ENCODE measurements at places on chromosomes 3 and 15.

- no peak for DNase-seq
Measured at GRCh38 chr3:133388696-133389395, 11.0 kb upstream of the BFSP2 start.

- no peak for DNase-seq
Measured at GRCh38 chr3:147336543-147337278, 69.6 kb downstream of the ZIC4 start.

DNA sequence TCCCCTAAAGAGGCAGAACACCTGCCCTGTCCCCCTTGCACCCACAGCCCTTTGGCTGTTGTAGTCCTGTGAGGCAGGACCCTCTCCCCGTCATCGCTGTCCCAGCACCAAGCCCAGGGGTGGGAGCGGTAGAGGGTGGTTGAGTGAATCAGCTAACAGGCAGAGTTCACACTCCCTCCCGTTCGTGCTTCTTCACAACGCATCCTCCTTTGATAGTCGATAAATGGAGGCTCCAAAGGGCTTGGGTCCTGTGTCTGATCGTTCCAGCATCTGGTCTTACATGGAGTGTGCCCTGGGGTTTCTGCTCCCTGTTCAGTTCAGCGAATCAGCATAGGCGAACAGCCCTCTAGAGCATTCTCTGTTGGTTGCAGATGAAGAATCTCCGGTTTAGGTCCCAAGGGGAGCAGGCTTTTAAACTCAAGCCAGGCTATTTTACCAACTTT is 820 bp upstream of the HMCES start:
- DNase-seq = no peak

GRCh38 chr3:23103764-23104163 is 99.4 kb upstream of the UBE2E2 start:
- no peak for DNase-seq

- DNase-seq = no peak
Measured at GRCh38 chr3:189687475-189687874, 56.3 kb downstream of the TP63 start.

DNA sequence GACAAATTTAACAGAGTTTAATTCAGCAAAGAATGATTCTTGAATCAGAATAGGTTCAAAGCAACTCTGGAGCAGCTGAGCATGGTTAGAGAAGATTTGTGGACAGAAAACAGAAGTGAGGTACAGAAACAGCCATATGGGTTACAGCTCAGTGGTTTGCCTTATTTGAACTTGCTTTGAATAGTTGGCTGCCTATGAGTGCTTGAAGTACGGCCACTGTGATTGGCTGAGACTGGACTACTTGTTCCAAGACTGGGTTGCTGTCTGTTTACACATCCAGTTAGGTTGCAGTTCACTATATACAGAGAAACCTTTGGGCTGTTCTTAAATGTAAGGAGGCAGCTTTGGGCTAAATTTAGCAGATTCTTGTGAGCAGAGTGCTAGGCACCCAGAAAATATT is 79.4 kb upstream of the CADPS start:
- DNase-seq = no peak

- DNase-seq = no peak
Measured at GRCh38 chr3:62139957-62140356, 233.4 kb downstream of the FEZF2 start.

DNA sequence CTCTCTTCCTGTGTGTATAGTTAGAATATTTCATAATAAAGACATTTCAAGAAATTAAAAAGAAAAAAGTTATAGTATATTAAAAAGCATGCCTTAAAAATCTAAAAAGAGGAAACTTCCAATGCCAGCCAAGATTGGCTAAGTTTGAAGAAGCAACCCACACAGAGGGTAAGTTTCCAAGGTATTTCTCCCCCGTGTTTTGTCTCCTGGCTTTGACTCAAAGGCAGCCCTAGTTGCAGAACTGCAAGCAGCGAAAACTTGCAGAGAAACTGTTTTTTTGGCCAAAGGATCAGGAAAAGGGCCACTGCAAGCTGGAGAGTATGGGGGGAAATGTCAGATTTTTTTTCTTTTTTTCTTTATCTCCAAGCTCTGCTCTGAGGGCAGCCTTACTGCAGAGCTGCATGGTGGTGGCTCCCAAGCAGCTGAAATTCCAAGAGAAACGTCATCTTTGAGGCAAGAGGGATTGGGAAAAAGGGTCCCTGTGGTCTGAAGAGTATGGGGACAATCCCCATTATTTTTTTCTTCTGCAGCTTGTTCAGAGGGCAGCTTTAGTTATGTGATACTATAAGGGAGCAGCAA is 23.0 kb downstream of the HACL1 start:
- no peak for DNase-seq

DNA sequence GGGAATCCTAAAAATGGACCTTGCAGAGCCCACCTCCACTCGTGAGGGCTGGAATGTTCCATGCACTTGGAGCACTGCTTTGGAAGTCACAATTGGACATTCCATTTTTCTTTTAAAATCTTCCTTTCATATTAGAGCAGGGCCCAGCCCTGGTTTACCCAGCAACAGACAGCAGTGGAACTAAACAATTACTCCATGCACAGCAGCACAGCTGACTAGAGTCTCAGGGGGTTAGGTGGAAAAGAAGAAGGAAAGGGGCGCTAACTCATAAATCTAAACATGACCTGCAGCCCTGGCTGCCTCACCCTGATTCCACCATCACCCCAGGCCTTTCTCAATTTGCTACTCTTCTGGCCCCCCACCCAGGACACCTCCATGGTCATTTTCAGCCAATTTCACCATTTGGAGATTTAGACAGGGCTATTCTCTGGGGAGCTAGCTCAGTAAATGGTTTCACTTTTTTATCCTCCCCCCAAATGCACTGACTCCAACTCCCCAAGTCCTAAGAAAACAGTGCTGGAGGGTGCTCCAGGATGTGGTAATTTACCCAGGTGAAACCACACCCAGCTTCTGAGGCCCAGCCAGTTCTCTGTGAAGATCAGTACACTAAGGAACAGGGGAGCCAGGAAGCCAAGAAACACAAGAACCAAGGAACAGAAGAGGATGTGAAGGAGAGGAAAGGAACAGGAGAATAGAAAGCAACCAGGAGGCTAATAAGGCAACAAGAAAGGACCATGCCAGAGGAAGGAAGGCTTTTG is 1.6 kb upstream of the LRRC31 start:
- no peak for DNase-seq

DNA sequence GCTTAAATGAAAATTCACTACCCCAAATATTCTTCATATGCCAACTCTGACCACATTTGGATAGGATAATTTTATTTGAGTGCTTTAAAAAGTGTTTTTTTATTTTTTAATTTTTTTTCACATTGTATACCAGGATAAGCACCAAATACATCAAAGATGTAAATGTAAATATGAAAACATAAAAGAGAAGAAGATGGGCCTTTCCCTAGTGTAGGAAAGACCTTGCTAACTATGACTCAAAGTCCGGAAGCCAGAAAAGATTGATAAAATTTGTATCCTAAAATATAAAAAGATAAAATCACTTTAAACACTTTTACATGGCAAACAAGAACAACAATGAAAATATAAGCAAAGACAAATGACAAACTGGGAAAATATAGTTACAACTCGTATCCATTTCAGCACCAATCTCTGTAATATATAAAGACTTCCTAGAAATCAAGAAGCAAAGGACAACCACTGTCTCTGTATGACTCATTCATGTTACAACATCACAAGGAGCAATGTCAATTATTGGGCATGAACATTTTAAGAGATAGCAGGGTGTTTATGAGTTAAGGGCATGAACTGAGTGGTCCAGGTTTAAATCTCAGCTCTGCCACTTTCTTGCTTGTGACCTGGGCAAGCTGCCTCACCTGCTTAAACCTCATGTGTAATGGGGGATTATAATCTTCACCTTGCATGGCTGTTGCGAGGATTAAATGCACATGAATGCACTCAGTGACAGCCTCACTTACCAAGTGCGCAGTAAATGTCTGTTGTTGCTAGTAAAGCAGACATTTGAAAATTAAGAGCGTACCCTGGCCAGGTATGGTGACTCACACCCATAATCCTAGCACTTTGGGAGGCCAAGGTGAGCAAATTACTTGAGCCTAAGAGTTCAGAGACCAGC is 25.3 kb upstream of the ARHGEF3 start:
- DNase-seq = no peak

GRCh38 chr15:88655103-88655553 is 16.3 kb downstream of the ISG20 start:
- DNase-seq = no peak

DNA sequence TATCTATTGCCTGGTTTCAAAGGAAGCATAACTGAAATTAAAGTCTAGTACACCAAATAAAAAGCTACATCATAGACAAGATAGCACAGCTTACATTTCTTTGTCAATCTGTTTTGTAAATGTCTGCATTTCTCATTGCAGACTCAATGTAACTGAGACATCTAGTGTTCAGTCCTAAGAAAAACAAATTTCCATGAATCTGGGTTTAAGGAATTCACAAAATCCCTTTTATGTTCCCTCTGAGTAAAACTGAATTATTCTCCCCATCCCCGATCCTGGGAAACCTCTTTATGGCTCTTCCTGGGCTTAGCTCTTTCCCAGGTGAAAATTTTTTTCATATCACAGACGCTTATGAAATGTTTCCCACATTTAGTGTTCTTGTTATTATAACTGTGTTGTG is 21.6 kb upstream of the RASA2 start:
- DNase-seq = no peak

DNA sequence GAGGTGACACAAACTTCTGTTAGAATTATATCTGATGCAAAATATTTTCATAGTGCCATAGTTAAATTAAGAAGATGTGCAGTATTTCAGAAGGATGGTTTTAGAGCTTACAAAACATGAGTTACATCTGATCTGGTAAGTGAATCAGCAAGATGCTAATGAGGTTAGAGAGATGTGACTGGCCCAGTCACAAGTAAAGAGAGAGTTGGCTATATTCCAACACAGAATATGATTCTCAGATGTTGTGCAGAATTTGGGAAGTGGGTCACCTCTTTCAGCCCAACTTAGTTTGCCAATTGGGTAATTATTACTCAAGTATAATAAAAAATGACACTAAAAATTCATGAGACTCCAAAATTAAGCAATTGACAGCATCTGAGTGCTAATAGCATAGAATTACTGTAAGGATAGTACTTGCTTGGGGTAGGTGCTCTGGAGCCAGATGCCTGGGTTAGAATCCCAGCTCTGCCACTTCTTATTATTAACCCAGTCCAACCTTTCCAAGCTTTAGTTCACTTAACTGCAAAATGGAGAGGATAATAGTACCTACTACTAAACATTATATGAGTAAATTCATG is 30.8 kb downstream of the P2RY1 start:
- DNase-seq = no peak

DNA sequence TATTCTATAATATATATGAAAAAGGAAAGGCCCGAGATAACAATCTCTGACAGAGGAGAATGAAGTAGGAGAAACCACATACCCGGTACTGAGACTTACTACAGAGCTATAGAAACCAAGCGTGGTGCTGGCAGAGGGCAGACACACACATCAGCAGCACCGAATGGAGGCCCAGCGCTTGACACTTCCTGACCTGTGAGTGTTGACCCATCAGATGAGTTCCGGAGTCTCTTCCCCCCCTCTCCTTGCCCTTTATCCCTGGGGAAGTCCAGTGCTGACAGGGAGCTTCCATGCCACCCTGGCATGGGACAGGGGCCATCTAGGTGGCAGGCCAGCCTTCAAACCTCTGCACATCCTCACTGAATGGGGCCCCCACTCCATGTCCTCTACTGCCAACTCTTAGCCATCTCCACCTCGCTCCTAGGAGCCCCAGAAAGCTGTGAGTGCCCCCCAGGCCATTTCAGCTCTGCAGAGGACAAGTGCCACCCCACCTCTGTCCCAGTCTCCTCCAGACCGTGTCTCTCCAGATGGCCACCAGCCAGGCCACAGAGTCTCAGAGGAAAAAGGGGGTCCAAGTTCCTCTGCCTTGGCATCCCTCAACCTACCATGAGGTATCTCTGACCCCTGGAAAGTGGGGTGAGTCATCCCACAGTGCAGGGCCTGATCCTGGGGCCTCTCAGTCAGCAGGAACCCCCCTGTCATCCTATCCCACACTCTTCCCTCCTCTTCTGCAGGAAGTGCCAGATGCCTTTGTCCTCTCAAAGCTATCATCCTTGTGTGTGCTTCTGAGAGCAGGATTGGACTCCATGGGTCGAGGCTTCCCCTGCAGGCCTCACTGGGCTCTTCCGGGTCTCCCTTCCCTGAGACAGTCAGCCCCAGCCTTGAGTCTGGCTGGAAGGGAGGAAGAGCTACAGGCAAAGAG is 116.5 kb upstream of the ALDH1A3 start:
- DNase-seq = no peak

DNA sequence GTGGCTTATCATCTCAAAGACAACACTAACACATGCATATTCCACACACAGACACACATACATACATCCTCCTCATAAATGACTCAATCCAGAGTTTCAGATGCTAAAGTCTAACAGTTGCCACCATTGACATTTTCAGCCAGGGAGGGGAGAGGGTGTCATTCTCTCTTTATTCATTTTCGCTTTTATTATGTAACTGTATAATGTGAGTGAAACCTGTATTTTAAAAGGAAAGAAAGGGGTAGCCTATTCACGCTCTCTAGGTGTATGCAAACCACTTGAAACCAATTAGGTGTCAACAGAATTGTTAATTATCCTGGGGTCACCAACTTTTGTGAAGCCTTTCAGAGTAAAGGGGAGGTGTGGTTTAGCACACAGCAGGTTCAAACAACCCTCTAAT is 1282.9 kb downstream of the ROBO2 start:
- no peak for DNase-seq

- DNase-seq = no peak
Measured at GRCh38 chr3:184716622-184717398, 4.9 kb upstream of the MAGEF1 start.

- DNase-seq = no peak
Measured at GRCh38 chr15:78679089-78679511, 38.1 kb upstream of the CHRNB4 start.

- DNase-seq = no peak
Measured at GRCh38 chr15:80921736-80922410, 67.7 kb downstream of the MESD start.

DNA sequence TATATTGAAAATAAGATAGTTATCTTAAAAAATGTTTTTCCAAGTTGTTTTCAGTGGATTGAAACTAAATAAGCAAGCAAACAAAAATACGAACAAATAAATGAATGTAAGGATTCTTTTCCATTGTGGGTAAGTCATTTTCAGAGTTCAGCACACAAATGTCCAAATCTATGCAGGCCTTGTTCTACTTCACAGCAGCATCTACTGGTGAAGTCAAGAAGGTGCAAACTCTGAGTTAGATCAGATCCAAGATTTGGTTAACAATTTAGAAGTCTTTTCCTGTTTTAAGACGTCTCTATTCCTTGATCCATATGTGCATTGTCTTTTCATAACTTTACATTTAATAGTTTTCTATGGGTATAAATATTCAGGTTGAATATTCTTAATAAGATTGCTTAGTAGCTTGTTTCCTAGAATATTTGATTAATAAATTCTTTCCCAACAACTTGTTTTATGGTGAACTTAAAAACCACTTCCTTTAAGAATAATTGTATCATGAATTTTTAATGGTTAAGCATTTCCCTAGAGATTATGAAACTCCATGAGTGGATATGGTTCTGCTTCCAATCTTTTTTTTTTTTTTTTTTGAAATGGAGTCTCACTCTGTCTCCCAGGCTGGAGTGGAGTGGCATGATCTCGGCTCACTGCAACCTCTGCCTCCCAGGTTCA is 10.5 kb downstream of the PTX3 start:
- DNase-seq = no peak

- DNase-seq = no peak
Measured at GRCh38 chr3:71786217-71786549, 1.2 kb upstream of the PROK2 start.

GRCh38 chr3:156820692-156821080 is 5.5 kb upstream of the LEKR1 start:
- no peak for DNase-seq

GRCh38 chr3:123679712-123680386 is 95.0 kb upstream of the HACD2 start:
- no peak for DNase-seq

- peak; percentile 19 for DNase-seq
Measured at GRCh38 chr3:129557548-129557894, 14.5 kb downstream of the H1-8 start.
